ENCODE measurements at places on chromosomes 11 and 22. TPM values are rescaled to one million over a fixed set of nuclear protein-coding genes. Genes with fewer than 3 reads are reported as not detected.
A peak's percentile ranks its signal among the peaks of the same experiment; 100 is the strongest.

- H3K36me3 ChIP-seq, result no peaks in the 10 kb centered on the region
- no peak overlapping the region for H3K4me3 ChIP-seq
- no peak overlapping the region for H3K27ac ChIP-seq
Observed at GRCh38 chr22:19776433-19777031, 16.0 kb downstream of the TBX1 start.

- peaks cover 6% of the 10 kb centered on the region for H3K4me1 ChIP-seq
- H3K4me3 ChIP-seq, result no peak overlapping the region
Observed at GRCh38 chr11:9130297-9130696, 38.9 kb upstream of the SCUBE2 start.

DNA sequence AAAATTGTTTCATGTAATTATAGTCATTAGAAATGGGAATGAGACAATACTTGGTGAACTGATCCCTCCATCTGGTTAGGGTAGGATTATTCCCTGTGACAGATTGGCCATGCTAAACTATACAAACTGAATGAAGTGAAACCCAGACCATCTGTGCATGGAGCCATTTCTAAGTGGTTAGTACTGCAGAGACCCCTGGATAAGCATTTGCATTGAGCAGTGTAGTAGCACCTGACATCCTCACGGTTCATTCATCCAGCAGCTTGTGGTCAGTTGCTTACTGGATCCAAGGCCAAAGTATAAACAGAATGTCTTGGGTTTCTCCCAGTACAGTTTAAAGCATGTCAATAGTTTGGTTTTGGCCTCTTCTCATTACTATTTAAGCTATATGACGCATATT lies 93.8 kb upstream of the ARHGAP42 start:
- H3K27me3 ChIP-seq, result no peaks in the 10 kb centered on the region
- H3K4me1 ChIP-seq, result no peaks in the 10 kb centered on the region
- no peaks in the 10 kb centered on the region for H3K36me3 ChIP-seq
- DNase-seq, result no peak
- no peak overlapping the region for H3K4me3 ChIP-seq

- H3K4me3 ChIP-seq, result no peak overlapping the region
- DNase-seq, result no peak
- H3K36me3 ChIP-seq, result peaks cover 49% of the 10 kb centered on the region
- H3K27me3 ChIP-seq, result no peaks in the 10 kb centered on the region
Observed at GRCh38 chr11:116890607-116891006, 53.2 kb upstream of the APOA1 start.

GRCh38 chr11:62430425-62430824 lies 11.6 kb downstream of the SCGB1A1 start:
- no peaks in the 10 kb centered on the region for H3K36me3 ChIP-seq
- no peaks in the 10 kb centered on the region for H3K4me1 ChIP-seq
- H3K27ac ChIP-seq, result no peak overlapping the region
- DNase-seq, result no peak
- H3K27me3 ChIP-seq, result no peaks in the 10 kb centered on the region
- no peak overlapping the region for H3K4me3 ChIP-seq

GRCh38 chr11:119885067-119885466 lies 156.1 kb upstream of the NECTIN1 start:
- H3K4me1 ChIP-seq, result no peaks in the 10 kb centered on the region
- no peak for DNase-seq
- no peak overlapping the region for H3K4me3 ChIP-seq
- no peak overlapping the region for H3K27ac ChIP-seq
- H3K36me3 ChIP-seq, result no peaks in the 10 kb centered on the region

DNA sequence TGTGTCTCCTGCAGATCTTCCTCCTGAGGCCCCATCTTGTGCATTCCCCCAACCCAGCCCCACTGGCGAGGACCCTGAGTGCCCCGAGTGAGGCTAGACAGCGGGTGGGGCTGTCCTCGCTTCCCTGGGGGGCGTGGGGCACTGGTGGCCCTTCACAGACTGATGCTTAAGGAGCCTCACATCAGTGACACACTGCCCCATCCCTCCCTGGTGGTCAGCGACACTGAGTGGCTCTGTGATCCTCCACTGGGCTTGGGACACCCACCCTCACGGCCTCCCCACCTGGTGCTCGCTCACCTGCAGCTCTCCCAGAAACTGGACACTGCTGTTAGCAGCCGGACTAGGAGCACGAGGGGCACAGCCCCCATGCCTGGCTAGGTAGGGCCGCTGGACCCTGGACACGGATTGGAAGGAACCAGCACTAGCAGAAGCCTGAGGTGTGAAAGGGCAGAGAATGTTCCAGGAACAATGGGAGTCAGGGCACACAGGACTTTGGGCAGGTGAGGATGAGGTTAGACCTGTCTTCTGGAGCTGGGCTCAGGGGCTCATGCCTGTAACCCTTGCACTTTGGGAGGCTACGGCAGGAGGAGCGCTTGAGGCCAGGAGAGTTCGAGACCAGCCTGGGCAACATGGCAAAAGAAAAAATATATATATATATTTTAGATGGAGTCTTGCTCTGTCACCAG lies 23.2 kb upstream of the TXNRD2 start:
- H3K27me3 ChIP-seq, result no peaks in the 10 kb centered on the region
- no peak overlapping the region for H3K4me3 ChIP-seq
- H3K36me3 ChIP-seq, result no peaks in the 10 kb centered on the region
- peaks cover 24% of the 10 kb centered on the region for H3K4me1 ChIP-seq
- DNase-seq, result no peak

DNA sequence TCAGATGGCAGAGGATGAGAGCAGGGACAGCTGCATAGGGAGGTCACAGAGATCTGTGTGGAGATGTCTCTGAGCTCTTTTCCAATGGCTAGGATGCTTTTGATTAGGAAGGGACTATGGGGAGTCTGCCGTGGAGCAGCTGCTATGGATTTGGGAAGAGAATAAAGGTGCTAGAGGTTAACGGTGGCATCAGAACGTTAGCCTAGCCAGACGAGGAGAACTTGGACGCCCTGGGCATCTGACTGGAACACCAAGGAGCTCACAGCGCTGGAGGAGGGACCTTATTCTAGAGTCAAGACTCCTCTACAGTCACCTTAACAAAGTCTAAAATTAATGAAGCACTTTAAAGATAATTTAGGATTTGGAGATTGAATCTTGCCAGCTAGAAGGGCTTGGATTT lies 157.2 kb upstream of the B3GAT1 start:
- no peak overlapping the region for H3K4me3 ChIP-seq
- H3K27ac ChIP-seq, result no peak overlapping the region
- no peaks in the 10 kb centered on the region for H3K27me3 ChIP-seq
- no peaks in the 10 kb centered on the region for H3K4me1 ChIP-seq

DNA sequence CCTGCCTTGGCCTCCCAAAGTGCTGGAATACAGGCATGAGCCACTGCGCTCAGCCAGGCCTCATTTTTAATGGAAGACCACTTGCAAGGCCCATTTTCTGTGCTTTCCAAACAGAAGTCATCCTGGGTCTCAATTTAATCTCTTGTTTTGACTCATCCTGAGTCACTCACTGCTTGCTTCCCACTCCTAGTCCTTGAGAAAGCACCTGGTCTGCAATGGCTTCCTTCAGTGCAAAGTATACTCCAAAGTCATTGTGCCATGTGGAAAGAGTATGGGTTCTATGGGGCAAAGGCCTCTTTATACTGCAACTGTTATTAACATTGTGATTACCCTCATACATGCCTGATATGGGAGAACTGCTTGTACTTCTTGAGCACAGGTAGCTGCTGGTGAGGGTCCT lies 18.3 kb upstream of the SLC5A1 start:
- no peaks in the 10 kb centered on the region for H3K27me3 ChIP-seq
- H3K36me3 ChIP-seq, result no peaks in the 10 kb centered on the region
- DNase-seq, result no peak
- no peak overlapping the region for H3K27ac ChIP-seq
- no peak overlapping the region for H3K4me3 ChIP-seq

DNA sequence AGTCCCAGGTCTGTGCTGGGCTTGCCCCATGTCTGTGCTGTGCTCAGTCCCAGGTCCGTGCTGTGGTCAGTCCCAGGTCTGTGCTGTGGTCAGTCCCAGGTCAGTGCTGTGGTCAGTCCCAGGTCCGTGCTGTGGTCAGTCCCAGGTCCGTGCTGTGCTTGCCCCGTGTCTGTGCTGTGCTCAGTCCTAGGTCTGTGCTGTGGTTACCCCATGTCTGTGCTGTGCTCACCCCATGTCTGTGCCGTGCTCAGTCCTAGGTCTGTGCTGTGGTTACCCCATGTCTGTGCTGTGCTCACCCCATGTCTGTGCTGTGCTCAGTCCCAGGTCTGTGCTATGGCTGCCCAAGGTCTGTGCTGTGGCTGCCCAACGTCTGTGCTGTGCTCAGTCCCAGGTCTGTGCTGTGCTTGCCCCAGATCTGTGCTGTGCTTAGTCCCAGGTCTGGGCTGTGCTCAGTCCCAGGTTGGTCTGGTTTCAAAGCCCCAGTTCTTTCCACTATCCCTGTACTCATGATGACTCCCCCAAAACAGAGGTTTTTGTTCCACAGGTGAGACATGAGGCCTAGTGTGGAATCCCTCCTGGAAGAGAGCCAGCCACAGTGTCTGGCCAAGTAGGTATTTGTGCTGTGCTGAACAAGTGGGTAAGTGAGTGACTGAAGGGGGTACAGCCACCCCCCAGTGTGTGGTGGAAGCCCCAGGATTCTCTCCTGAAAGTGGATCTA lies 34.8 kb downstream of the IRAG1 start:
- peaks cover 29% of the 10 kb centered on the region for H3K4me1 ChIP-seq
- no peak for DNase-seq
- no peaks in the 10 kb centered on the region for H3K36me3 ChIP-seq
- H3K27me3 ChIP-seq, result no peaks in the 10 kb centered on the region
- peak overlapping the region; percentile 69 for H3K27ac ChIP-seq

DNA sequence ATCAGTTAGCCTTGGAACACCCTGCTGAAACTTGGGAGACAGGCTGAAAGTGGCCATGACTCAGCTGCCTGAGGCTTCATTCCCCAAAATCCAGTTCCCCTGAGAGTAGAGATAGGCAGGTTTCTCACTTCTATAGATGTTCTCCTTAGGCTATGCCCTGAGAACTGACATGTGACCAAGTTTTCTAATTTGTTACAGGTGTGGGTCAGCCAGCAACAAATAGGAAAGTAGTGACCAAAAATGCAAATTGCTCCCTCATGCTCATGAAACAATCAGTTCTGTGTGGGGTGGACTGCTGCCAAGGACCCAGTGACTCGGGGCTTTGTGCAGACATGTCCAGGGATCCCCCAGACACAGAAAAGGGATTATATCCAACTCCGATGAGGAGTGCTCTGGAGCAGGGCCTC lies 7.3 kb upstream of the CCDC15 start:
- H3K4me1 ChIP-seq, result no peaks in the 10 kb centered on the region
- H3K36me3 ChIP-seq, result no peaks in the 10 kb centered on the region
- DNase-seq, result no peak
- H3K27me3 ChIP-seq, result no peaks in the 10 kb centered on the region
- no peak overlapping the region for H3K4me3 ChIP-seq
- no peak overlapping the region for H3K27ac ChIP-seq

DNA sequence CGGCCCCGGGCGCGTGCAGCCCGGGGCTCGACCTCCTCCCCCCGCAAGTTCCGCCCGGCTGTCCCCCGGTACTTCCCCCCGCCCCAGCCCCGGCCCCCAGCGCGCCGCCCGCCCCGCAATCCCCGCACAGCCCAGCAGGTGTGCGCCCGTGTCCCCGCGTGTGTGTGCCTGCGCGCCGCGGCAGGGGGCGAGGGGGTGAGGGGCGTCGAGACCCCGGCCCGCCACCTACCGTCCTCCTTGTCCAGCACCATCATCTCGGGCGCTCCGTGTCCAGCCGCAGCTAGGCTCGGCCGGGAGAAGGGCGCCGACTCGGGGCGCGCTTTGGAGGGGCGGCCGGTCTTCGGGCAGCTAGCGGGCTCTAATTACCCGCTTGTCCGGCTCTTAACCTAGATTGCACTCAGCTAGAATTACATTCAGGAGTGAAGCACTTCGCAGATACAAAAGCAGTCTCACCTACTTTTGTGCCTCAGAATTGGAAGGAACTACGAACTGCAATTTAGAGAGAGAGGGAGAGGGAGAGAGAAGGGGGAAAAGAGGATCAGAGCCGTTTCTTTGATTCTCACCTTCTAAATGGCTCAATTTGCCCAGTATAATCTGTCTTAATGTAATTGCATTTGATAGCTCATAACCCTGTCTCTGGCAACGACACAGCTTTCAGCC lies 439 bp downstream of the LMO1 start:
- peak overlapping the region; percentile 73 for H3K27ac ChIP-seq
- H3K27me3 ChIP-seq, result peaks cover 34% of the 10 kb centered on the region
- peaks cover 19% of the 10 kb centered on the region for H3K4me1 ChIP-seq
- DNase-seq, result no peak
- peak overlapping the region; percentile 74 for H3K4me3 ChIP-seq

DNA sequence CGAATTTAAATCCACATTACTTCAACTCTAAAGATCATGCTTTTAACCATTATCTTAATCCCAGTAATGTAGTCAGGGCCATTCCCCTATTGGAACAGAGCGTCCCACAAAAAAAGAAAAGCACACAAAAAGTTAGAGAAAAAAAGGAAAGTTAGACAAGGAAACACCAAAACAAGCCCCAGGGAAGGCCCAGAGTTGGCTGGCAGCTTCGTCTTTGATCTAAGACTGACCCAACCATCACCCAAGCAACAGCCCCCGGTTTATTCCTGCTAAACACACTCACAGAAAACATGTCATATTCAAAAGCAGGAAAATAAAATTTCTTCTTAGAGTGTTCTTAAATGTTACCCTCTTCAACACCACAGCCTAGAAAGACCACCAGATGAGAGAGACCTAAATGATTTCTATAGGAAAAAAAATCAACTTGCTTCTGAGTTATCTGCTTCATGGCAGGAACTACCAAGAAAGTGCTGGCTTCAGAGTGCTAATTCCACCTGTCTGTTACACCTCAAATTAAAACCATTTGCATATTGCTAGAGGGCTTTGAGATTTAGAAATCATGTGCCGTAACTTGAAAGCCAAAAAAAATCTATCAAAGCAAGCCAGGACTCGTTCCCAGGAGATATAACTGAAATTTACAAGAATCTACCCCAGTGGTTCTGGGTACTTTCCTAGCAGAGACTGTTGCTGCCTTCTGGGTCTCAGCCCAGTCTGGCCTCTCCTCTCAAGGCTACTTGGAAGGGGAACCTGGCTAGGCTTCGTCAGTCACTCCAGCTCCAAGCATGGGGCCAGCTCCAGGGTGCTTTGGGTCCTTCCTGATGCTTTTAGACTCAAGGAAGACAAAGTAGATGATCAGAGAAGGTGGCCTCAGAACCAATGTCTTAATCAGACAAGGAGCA lies 31.2 kb downstream of the POU2AF3 start:
- DNase-seq, result peak; percentile 58
- no peaks in the 10 kb centered on the region for H3K36me3 ChIP-seq
- H3K27ac ChIP-seq, result no peak overlapping the region
- H3K4me1 ChIP-seq, result peaks cover 26% of the 10 kb centered on the region
- H3K4me3 ChIP-seq, result no peak overlapping the region
- no peaks in the 10 kb centered on the region for H3K27me3 ChIP-seq

The C11orf42 gene
- not detected for polyA plus RNA-seq
